Suprapubic skin (tissue), 4 donors: ENCODE measurements at places on chromosomes 11 and 22.
A peak's percentile ranks its signal among the peaks of the same experiment; 100 is the strongest.

DNA sequence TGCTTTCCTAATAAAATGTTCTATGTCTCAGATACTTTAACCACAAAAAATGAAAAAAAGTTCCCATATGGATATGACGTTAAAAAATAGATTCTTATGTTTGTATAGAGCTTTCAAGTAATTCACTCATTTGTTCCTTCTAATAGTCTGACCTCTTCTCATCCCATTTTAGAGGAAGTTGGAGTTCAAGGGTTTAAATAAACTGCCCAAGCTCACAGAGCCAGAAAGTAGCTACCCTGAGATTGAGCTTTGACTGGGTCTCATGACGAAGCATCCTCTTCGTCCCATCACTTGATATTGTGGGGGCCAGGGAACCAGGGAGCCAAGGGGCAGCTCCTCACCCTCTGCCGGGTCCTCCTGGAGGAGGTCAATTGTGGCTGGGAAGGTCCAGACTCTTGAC is 116.3 kb downstream of the CCDC81 start:
- DNase-seq = no peak

DNA sequence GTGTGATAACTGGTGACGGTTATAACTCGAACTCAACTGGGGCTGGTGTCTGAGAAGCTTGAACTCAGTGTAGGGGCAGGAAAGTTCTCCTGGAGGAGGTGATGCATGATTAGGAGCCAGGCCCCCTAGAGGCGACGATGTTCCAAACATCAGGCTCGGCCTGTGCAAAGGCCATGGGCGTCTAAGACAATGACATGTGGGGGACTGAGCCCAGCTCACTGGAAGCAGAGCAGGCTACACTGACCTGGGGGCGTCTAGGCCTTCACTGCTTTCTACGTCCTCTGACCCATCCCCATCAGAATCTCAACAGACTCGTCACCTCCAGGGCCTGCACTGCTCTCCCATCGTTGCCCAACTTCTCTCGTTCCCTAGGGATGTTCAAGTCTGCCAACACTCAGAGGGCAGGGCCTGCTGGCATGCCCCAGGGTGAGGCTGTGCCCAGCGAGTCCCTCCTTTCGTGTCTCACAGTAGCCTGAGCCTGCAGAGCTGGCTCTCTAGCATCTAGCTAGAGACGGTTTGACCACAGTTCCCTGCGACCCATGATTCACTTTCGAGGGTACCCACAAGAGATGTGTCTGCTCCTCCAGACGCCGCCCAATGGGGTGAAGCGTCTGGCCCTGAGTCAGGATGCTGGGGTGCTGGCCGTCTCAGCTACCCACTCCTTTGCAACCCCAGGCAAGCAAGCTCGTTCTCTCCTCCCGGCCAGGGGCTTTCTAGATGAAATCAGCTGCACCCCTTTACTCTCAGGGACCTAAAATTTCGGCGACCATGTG is 1.1 kb upstream of the ATG16L2 start:
- peak; percentile 81 for DNase-seq

DNA sequence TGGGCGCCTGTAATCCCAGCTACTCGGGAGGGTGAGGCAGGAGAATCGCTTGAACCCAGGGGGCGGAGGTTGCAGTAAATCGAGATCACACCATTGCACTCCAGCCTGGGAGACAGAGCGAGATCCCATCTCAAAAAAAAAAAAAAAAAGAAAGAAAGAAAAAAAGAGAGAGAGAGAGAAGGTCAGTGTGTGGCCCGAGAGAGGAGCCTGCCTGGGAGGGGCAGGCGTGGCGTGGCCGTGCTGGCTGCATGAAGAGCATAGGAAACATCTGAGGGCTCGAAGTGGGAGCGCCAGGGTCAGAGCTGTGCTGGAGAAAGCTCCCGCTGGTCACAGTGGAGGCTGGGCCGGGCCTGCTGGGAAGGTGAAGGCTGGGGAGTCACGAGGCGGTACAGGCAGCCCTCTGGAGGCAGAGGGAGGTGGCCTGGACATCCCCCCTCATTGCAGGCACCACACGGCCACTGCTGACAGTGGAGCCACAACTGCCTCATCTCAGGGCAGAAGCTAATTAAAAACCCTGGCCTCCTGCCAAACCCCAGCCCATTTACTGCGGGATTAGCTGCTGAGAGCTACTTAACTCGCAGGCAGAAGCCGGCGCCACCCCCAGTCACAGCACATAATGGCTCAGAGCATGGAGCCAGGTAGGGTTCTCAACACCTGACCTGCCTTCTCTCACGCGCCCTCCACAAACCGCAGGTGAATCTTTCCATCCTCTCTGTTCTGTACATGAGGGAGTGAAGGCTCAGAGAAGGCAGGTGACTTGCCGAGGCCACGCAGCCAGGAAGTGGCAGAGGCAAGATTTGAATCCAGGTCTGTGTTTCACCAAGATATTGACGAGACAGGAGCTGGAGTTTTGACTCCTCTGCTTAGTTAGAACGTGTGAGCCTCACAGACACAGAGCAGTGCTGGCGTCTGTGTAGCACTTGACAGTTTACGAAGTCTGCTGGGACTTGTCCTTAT is 32.6 kb downstream of the NFAM1 start:
- DNase-seq = no peak

DNA sequence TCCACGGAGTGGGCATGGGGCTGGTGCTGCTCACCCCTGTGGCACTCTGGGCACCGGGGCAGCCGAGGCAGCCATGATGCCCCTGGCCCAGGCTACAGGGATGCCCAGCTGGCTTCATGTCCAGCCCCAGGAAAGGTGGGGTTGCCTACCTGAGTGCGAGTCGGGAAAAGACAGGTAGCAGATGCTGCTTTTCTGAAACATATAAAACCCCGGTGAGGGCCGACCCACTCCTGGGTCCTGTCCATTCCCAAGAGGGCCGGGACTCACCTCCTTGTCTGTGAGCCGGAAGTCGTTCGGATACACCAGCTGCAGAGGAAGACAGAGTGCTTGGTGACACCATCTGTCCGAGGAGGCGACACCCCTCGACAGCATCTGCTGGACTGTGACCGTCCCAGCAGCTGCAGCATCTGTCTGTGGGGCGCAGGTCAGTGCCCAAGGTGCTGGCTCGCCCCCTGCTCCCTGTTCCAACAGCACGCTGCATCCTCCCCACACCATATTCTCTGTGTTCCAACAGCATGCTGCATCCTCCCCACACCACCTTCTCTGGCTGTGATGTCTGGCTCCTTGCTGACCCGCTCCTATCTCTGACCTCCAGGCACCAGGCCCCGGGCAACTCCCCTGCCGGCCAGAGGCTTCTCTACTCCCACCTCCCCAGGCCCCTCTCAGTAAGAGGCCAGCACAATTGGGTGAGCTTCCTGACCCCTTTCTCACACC is 8.0 kb downstream of the DENND6B start:
- DNase-seq = no peak

DNA sequence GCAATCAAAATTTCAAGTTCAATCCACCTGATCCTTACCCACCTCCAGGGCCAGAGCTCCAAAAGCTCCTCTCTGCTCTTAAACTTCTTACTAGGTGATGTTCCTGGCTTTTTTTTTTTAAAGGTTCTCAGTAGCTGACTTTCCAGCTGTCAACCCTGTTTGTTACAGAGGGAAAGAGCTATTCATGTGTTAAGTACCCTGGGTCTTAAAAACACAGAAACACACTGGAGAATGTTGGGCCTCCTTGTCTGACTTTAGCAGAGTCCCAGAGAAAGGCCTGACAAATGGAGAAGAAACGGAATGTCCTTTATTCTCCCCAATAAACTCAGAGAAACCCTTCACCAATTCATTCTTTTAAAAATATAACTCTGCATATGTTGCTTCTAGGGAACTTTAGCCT is 3.2 kb downstream of the LRRC4C start:
- DNase-seq = no peak

- DNase-seq = no peak
Observed at GRCh38 chr22:32789797-32790620, 11.5 kb upstream of the TIMP3 start.

GRCh38 chr11:1773131-1773993 is 9.6 kb upstream of the CTSD start:
- peak; percentile 41 for DNase-seq

DNA sequence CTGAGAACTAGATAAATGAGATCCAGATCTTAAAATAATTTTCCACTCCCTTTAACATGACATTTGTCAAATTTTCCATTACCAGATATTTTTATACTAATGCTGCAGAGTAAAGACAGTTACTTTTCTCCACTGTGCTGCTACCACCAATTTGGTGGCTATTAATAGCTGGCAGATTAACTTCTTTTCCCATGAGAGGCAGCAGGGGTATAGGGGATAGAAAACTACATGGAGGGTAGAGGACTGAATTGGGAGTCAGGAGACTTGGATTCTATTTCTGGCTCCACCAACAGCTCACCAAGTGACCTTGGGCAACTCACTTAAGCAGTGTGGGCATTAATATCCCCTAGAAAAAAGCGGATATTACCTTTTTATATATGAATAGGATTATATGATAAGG is 69.2 kb downstream of the KIF18A start:
- no peak for DNase-seq

GRCh38 chr11:23789200-23789853 is 707.5 kb upstream of the LUZP2 start:
- no peak for DNase-seq

DNA sequence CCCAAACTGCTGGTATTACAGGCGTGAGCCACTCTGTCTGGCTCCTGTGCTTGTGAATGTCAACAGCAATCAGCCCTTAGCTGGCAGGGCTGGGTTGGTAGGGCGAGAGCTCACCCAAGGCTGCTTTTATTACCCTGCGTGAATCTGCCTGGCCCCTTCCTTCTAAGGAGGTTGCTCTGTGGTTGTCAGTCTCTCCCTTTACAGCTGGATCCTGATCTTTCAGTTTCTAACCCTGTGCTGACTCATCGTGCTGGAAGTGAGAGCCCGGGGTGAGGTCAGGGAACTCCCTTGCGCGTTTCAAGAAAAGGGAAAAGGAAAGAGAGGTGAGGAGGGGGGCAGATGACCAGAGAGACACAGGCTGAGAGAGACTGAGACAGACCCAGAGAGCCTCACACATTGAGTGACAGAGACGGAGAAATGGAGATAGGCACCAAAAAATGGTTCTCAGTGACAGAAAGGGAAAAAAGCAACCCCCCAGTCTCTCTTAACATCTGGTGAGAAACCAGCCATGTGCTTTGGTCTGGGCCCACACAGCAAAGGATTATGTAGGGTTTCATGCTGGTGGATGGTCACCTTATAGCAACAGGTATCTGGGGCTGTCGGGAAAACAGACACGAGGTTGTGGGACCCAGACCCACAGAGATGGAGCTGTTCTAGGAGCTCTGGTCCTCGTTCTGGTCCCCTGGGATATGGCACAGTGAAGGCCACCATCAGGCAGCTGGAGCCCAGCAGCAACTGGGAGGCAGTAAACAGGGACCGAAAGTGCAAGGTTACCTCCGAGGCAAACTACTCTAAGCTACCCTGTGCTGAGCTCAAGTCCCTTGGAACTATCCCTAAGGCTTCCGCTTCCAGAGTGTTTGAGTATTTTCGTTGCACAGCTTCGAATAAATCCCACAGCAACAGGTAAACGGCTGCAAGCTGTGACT is 2.5 kb downstream of the TCN2 start:
- no peak for DNase-seq

GRCh38 chr11:11748706-11749365 is 92.9 kb upstream of the USP47 start:
- DNase-seq = no peak

DNA sequence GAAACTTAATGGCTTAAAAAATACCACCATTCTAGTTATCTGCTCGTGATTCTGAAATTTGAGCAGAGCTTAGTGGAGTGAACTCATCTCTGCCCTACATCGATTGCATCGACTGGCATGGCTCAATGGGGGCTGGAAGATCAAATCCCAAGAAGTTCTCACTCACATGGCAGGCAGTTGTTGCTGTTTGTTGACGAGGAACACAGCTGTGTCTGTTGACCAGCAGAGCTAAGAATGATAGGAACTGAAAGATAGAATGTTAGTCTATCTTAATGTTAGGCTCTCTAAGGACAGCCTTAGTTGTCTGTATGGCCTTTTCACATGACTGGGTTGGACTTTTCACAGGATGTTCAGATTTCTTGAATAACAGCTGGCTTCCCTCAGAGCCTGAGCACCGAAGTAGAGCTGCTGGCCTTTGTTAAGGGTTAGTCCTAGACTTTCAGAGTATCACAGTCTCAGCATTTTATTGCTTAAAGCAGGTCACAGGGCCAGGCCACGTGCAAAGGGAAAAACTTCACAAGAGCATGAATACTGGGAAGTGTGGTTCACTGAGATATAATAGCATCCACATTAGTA is 31.6 kb upstream of the IZUMO1R start:
- no peak for DNase-seq

- DNase-seq = no peak
Observed at GRCh38 chr22:24578355-24579257, 14.3 kb downstream of the LRRC75B start.

DNA sequence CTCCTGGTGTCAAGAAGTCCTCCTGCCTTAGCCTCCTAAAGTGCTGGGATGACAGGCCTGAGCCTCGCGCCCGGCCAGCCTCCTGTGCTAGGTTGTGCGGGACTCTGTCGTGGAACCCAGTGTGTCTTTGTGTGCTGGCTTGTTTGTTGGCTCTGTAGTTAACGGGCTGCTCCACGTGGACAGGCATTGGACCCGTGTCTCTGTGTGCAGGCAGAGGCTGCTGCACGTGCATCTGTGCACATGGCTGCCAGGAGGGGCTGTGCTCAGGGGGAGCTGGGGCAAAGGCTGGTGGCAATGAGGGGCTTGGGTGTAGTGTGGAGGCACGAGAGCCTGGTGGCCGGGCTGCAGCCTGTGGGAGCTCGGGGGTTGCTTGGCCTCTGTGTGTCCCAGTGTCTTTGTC is 121.3 kb upstream of the ALDH3B2 start:
- no peak for DNase-seq

DNA sequence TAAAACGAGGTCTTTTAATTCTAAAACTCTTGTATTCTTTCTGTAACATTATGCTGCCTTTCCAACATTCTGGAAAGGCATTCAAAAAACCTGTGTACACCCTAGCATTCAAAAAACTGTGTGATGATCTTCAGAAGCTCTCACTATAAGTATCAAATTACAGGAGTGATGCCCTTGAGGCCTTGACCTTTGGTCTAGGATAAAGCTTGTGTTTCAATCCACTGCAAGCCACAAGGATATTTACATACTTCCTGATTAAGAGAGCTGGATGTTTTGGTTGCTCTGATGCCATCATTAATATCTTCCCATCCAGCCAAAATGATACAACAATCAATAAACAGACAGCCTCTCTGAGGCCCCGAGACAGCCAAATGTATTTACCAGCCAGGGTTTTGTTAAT is 11.9 kb downstream of the CLPB start:
- DNase-seq = no peak

GRCh38 chr22:37249986-37250385 is 5.9 kb upstream of the RAC2 start:
- DNase-seq = no peak

GRCh38 chr22:19769393-19769715 is 8.8 kb downstream of the TBX1 start:
- DNase-seq = no peak

- DNase-seq = peak; percentile 27
Observed at GRCh38 chr22:44131989-44132685, 48.6 kb upstream of the PARVG start.
